Stimulated activated CD4-positive, alpha-beta T cell treated with anti-CD3 and anti-CD28 coated beads, Interleukin-1b, Interleukin-23, amount 100 ng/mL, for 4 hours (primary cell): ENCODE measurements at places on chromosomes 1 and 21.

- no peak for DNase-seq
Observed at GRCh38 chr21:29939924-29940275, at the start of gene GRIK1. GRIK1 (minus strand) TSS chr21:29939996.

DNA sequence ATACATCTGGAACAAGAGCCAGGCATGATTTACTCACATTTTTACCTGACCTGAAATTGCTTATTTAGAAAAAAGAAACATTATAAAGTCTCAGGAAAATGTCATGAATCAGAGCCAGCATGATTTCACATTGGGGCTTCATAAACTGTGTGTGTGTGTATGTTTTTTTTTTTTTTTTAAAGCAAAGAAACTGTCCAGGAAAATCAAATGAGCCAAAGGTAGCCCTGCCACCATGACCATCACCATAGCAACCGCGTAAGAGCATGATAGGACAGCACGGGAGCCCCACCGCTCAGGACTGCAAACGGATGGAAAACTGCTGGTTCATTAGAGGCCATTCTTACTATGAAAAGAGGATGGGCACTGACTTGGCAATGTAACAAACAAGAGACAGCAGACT, 139.2 kb downstream of the NTMT2 start:
- DNase-seq = no peak

- no peak for DNase-seq
Observed at GRCh38 chr1:209583408-209583807, at the start of gene CAMK1G. CAMK1G (plus strand) TSS chr1:209583714; CDS start chr1:209594984, 11,270 bp downstream.

DNA sequence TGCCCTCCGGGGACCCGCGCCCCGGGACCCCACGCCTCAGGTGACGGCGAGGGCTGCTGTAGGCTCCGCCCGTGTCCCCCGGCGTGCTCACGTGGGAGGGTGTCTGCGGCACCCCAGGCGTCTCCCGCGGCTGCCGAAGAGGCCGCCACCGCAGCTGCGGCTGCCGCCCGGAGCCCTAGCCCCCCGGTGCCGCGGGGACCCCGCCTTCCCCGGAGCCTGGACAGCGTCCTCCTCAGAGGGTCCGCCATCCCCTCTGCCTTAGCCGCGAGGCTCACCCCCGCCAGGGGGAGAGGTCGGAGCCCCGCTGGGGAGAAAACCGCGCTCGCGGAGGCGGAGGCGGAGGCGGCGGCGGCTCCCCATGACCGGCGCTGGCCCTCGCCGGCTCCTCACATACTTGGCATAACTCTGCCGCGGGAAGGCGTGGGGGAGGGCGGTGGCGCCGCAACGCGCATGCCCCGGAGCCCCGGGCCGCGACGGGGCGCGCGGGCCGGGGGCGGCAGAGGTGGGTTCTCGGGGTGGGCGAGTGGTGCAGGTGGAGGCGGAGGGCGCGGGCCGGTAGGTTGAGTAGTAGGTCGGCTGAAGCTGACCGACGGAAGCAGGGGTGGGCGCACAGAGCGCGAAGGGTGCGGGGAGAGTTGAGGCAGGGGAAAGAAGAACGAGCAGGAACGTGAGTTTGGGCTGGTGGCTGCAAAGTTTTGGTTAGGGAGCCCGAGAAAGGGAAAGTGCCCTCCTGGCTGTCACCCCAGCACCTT, 700 bp upstream of the SYDE2 start:
- DNase-seq = peak; percentile 49

- DNase-seq = no peak
Observed at GRCh38 chr1:178483251-178483957, 13.4 kb downstream of the CLEC20A start.

DNA sequence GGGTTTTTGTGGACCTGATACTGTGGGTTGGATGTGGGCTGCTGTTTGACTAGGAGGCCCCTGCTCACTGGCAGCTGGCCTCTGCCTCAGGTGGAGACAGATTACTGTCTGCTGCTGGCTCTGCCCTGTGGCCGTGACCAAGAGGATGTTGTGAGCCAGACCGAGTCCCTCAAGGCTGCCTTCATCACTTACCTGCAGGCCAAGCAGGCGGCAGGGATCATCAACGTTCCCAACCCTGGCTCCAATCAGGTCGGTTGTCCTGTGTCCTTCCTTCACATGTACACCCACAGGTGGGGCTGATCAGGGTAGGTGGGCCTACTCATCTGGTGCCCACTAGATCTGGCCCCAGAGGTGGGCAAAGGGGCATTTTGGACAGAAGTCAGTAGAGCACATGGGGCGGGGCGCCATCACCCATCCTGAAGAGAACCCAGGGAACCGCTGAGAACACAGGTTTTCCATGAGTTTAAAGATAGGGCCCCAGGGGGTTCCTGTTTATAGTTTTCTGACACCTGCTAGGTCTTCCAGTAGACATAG, 37.2 kb downstream of the ZBTB17 start:
- DNase-seq = no peak

DNA sequence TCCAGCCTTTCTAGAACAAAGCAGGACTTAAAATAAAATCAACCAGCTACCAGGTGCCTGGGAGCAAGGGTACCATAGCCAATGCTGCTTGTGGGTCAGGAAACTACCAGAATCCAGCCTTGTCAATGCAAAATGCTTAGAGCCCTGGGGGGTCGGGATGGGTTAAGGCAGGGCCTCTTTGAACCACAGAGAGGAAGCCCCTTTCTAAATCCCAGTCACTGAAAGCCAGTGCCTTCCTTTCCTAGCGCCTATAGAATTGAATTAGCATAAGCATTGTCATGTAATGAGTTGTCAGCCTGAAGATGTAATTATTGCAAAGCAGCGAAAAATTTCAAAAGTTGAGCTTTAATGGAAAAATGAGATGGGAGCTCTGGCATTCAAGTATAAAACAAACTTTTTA, 176.6 kb upstream of the DAB1 start:
- DNase-seq = no peak

DNA sequence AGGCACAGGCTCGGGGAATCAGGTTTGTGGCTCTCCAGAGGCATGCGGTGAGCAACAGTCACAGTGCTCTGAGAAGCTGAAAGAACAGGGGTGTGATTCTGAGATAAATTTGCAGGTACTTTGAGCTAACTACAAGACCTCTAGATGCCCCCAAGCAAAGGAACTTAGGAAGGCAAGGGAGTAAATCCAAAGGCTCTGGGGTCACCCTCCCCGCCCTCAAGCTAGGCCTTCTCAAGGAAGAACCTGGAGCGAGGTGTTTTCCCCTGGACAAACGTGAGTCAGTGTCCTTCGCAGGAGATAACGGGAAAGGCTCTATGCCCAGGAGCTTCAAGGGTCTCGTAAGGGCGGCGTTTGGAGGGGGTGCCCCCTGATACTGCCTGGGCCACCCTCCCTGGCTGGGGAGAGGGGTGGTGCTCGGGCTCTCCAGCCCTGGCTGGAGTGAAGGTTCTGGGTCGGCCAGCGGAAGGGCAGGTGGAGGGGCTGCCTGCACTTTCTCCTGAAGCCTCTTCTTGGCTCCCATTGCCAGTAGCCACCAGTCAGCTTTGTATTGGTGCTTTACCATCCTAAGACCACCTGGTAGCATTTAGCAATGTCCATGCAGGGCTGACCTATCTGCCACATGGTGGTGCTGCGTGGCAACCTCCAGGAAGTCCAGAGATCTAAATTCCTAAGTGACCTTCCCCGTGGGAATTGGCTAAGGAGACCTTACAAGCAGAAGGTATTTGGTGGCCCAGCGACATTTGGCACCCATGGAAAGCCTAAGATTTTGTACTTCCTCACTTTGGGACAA, 44.0 kb downstream of the GPR161 start:
- no peak for DNase-seq

- no peak for DNase-seq
Observed at GRCh38 chr1:199163267-199163666, 524.4 kb downstream of the PTPRC start.

DNA sequence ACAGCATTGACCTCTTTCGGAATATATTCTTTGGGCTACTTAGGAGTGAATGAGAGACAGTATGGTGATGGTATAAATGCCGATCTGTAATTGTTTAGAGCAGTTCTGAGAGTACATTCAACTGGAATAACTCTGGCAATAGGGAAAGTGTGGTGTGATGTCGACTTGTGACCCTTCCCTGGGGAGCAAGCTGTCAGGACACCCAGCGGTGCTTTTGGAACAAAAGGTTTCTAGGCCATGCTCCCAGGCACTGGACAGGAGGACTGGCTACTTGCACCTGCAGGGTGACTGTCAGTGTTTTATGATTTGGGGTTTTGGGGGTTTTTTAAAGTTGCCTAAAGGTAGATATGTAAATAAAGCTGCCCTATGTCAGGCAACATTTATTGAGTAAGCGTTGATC, 50.9 kb downstream of the MACO1 start:
- no peak for DNase-seq

GRCh38 chr1:169090900-169091311, 15.6 kb upstream of the ATP1B1 start:
- DNase-seq = no peak

GRCh38 chr1:113153116-113153803, 80.3 kb downstream of the LRIG2 start:
- no peak for DNase-seq

DNA sequence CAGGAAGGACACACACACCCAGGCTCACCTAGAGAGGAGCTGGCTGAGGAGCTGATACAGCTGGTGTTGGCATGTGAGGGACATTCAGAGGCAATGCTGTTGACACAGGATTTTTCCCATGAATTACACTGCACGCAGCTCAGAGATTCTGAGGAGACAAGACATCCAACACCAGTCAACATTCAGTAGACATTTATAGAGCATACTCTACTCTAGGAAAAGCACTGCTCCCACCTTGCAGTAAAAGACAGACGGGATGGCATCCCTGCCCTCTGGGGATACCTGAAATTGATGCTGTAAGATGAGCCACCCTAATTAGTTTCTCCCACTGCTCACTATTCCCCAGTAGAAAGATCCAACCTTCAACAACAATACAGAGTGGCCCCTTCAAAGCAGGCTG, 5.1 kb downstream of the LYPD8 start:
- DNase-seq = no peak

GRCh38 chr1:181674617-181675016, 191.3 kb downstream of the CACNA1E start:
- no peak for DNase-seq

- no peak for DNase-seq
Observed at GRCh38 chr1:36571106-36571505, 88.4 kb upstream of the CSF3R start.

GRCh38 chr1:64194168-64195080, 9.0 kb upstream of the UBE2U start:
- no peak for DNase-seq

DNA sequence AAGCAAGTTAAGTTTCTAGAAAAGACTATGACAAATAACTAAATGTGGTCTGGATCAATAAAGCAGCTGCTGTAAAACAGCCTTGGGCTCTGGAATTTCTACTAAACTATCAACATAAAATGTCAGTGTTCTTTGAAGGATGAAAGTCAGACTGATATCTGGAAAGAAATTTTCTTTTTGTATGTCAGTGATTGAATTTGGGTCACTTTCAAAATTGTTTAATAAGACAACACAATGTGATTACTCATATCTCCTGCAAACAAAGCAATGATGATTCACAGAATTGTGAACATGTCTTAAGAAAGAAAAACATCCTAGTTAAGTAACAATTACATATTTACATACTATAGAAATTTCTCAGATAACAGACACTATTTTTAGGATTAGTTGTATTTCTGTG, 826.4 kb downstream of the PLA2G4A start:
- DNase-seq = no peak

- DNase-seq = no peak
Observed at GRCh38 chr1:31717341-31717740, 13.5 kb upstream of the COL16A1 start.

- no peak for DNase-seq
Observed at GRCh38 chr1:60861961-60862567, 220.3 kb upstream of the NFIA start.

DNA sequence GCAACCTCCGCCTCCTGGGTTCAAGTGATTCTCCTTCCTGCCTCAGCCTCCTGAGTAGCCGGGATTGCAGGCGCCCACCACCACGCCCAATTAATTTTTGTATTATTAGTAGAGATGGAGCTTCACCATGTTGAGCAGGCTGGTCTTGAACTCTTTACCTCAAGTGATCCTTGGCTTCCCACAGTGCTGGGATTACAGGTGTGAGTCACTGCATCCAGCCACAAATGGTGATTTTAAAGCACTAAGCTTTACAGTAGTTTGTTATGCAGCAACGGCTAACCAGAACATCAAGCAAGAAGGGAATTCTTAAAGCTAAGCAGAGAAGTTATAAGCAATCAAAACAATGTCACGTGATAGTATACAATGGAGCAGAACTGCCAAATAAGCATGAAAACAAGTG, 65.7 kb downstream of the NVL start:
- no peak for DNase-seq

DNA sequence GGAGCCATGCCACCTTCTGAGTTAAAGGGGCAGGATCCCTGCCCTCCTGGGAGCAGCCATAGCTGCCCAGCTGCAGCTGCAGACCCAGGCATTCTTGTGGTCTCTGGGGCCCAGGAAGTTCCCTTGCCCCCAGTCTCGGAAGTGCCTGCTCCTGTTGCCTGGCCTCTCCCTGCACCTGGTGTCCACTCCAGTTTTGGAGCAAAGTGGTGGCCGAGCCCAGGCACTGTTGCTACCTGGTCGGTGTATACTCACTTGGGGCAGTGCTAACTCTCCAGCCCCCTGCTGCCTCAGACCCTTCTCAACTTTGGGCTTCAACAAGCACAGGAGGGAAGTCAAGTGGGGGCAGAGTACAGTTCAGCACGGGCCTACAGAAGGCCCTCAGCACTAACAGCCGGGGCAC, 352.9 kb upstream of the NCAM2 start:
- no peak for DNase-seq

DNA sequence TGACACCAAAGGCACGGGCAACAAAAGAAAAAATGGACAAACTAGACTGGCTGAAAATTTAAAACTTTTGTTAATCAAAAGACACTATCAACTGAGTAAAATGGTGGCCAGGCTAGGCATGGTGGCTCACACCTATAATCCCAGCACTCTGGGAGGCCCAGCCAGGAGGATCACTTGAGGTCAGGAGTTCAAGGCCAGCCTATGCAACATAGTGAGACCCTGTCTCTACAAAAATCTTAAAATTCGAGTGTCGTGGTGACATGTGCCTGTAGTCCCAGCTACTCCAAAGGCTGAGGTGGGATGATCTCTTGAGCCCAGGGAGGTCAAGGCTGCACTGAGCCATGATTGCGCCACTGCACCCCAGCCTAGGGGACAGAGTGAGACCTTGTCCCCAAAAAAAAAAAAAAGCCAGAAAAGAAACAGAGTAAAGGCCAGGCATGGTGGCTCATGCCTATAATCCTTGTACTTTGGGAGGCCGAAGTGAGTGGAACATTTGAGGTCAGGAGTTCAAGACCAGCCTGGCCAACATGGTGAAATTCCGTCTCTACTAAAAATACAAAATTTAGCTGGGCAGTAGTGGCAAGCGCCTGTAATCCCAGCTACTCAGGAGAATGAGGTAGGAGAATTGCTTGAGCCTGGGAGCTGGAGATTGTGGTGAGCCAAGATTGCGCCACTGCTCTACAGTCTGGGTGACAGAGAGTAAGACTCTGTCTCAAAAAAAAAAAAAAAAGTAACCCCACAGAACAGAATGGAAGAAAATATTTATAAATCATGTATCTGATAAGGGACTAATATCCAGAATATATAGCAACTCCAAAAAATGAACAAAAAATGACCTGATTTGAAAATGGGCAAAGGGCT, 8.0 kb downstream of the TUT4 start:
- no peak for DNase-seq

- no peak for DNase-seq
Observed at GRCh38 chr1:226355669-226356551, 46.9 kb upstream of the LIN9 start.

GRCh38 chr1:180922631-180923015, 9.9 kb downstream of the KIAA1614 start:
- DNase-seq = no peak
